ENCODE measurements at places on chromosomes 6 and 20.

- DNase-seq: no peak
Observed at GRCh38 chr20:36093025-36093803, 61.3 kb upstream of the EPB41L1 start.

GRCh38 chr20:40536808-40537207 is 152.2 kb downstream of the MAFB start:
- no peak for DNase-seq

DNA sequence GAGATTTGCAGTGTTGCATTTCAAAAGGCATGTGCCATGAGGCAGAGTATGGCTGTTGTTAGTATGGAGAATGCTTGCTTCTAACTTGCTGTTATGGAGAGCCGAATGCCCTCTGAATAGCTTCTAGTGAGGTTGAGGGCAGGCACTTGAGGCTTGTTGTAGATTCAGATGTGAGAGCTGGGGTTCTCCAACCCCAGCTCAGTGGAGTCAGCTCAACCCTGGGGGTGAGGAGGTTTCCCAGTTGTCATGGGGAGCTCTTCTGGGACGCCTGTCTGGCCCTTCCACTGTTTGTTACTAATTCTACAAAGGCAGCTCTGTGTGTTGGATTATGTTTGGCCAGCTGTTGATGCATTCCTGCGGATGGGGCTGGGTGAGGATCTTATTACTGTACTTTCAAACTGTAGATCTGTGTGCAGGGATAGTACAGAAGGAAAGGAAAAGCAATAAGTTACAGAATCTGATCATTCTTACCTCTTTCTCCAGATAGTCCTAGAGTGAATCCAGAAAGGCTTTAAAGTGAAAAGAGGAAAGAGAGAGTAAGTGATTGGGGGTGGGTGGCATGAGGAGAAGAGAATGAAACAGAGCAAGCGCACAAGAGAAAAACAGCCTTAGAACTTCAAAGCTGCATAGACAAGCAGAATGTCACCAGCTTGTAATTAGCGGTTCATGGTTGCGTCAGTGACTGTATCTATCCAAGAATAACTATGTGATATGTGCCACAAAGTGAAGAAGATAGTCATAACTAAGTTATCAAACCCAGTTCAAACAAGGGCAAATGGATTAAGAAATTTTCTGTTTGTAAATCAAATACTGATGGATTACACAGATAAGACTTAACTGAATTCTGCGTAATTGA is 148.7 kb downstream of the PRL start:
- no peak for DNase-seq

DNA sequence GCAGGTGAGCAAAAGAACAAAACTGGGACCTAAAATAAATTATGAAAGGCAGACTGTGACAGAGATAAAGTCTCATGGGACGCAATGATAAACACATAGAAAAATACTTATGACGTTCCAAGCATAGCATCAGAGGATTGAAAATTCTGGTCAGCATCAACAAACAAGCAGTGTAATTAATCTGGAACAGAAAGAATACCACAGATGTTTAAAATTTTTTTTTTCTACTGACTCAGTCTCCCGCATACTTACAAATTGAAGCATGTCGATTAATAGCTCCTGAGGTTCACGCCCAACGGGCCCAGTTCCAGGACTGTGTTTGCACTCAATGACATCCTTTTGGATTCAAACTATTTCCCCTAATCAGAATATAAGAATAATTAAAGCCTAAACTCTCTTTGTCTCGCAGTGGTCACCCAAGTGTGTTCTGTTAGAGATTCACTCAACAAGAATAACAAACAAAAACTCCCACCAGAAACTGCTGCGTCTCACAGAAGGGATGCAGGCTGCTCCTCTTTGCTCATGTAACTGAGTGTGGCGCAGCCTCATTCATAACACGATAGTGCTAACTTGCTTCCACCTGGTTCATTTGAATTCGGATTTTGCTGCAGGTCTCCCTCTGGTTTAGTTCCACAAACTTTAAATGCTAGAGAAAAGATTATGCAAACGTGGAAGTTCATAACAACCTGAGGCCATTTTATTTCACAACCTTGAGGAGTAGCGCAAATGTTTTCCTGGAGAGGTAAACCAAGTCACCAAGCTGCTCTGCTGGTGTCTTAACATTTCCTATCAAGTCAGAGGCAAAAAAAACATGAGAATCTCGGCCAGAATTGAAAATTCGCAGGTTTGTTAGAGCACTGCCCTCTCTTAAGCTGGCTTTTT is 69.0 kb upstream of the CITED2 start:
- no peak for DNase-seq

GRCh38 chr6:97701801-97702200 is 418.8 kb upstream of the MMS22L start:
- DNase-seq: no peak

DNA sequence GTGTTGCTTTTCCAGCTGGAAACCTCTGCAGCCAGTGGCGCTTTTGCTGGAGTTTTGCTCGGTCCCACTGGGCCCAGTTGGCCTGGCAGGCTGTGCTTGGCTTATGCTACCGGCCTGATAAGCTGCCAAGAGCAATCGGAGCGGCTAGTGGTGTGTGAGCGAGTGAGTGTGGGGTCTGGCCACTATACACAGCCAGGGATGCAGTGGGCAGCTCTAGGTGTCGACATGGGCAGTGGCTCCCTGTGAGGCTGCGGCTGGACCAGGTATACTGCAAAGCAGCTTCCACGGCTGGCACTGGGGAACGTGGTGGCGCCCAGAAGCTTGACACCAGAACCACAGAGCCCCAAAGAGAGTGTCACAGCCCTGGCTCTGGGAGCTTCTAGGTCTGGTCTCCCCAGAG is 996.5 kb downstream of the GRIK2 start:
- no peak for DNase-seq

GRCh38 chr20:34112600-34113101 is 608 bp upstream of the EIF2S2 start:
- no peak for DNase-seq

DNA sequence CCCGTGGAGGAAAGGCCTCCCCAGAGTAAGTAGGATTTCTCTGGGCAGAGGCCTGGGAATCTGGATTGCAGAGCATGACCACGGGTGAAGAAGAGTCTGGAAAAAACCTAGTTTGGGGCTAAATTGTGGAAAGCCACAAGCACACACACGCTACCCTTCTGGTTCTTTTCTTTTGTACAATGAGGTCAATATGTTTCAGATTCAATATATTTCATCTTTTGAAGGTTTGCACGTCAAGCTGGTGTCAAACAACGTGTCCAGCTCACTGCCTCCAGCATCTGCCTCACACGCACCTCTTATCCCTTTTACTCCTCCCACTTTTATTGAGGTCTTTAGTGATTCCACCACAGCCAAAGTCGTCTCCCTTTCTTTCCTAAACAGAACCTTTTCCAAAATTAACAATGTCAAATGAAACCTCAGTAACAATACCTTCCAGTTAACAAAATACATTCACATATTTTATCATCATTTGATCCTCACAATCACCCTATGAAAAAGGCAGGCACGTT is 773 bp upstream of the EPB41L2 start:
- no peak for DNase-seq

- DNase-seq: no peak
Observed at GRCh38 chr6:156972145-156972544, 195.0 kb downstream of the ARID1B start.

GRCh38 chr6:96153775-96154174 is 138.0 kb downstream of the FUT9 start:
- DNase-seq: no peak

GRCh38 chr6:37020381-37020780 is 14.9 kb downstream of the FGD2 start:
- DNase-seq: no peak

- DNase-seq: no peak
Observed at GRCh38 chr6:155710704-155711103, 255.1 kb upstream of the NOX3 start.

GRCh38 chr6:143675382-143675900 is 2.3 kb upstream of the PHACTR2 start:
- DNase-seq: no peak

GRCh38 chr6:168404560-168404959 is 36.4 kb upstream of the SMOC2 start:
- no peak for DNase-seq

DNA sequence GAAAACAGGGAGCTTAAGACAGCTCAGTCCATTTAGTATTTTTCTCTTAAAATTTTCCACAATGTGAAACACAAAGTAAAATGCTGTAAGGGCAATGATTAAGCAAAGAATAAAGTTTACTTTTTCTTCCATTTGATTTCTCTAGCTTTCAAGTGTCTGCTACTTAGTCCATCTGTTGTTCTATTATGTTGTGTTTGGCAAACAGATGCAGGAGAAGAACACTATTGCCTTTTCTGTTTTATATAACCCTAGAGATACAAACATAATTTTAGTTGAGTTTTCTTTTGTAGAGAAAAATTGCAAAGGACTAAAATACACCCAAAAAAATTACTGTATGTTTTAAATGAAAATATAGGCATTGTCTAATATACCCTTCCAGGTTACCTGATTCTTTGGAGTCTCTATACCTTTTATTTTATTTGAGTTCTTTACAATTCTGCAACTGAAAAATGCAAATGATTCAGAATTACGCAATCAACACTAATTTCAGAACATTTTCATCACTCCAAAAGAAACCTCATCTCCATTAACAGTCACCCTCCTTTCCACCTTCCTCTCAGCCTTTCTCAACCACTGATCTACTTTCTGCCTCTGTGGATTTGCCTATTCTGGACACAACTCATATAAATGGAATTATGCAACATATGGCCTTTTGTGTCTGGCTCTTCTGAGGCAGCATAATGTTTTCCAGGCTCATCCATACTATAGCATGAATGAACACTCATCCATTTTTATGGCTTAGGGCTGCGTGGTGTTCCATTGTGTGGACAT is 96.9 kb downstream of the MKKS start:
- no peak for DNase-seq

DNA sequence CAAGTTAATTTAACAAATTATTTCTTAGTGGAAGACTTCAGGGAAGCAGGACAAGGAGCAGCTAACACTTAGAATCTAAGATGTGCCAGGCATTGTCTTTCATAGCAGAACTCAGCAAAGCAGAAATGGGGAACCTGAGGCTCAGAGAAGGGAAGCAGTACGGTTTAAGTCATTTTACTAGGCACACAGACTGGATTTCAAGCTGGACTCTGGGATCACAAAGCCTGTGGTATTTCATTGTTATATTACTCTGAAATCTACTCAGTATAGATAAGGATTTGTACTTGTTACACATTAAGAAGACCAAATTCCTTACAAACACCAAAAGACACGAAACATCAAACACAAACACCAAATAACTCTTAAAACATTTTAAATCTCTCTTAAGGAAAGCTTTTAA is 199.6 kb downstream of the ISM1 start:
- DNase-seq: no peak

- no peak for DNase-seq
Observed at GRCh38 chr6:83707829-83708545, 914 bp downstream of the SNAP91 start.

DNA sequence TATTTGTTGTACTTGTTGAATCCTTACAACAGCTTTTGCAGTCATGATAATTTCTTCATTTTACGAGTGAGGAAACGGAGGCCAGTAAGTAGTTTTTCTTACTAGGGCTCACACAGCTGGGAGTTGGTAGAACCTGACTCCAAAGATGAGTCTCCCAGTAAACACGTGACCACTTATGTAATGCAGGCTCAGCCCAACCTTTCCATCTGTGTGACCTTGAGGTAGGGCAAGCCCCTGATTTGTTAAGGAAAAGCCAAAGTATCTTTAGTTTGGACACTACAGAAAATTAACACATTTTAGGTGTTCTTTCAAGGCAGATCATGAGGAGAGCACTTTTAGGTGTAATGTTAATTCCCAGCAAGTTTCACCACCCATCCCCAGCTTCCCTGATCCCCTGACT is 111.3 kb downstream of the LRRC1 start:
- no peak for DNase-seq

GRCh38 chr6:144285548-144285797 is 338 bp downstream of the UTRN start:
- no peak for DNase-seq

GRCh38 chr6:45698046-45698445 is 317.6 kb downstream of the CLIC5 start:
- no peak for DNase-seq

GRCh38 chr6:11264100-11264499 is 31.6 kb upstream of the NEDD9 start:
- DNase-seq: no peak

- no peak for DNase-seq
Observed at GRCh38 chr20:11838076-11838636, 79.5 kb upstream of the BTBD3 start.

DNA sequence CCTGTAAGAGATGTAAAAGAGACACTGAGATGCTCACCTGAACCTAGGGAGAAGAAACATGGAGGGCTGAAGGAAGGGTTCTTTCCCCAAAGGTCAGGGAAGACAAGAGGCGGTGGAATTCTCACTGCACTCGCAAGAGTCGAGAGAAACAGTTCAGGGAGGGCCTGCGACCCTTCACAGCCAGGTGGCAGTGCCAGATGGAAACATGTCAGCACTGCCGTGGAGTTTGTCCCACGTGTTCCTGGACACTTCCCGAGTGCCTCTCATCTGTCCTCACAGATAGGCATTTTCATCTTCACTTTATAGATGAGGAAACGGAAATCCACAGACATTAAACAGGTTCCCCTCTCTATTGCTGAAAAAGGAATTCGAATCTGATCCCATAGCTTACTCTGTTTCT is 70.4 kb upstream of the SYNJ2 start:
- DNase-seq: no peak

DNA sequence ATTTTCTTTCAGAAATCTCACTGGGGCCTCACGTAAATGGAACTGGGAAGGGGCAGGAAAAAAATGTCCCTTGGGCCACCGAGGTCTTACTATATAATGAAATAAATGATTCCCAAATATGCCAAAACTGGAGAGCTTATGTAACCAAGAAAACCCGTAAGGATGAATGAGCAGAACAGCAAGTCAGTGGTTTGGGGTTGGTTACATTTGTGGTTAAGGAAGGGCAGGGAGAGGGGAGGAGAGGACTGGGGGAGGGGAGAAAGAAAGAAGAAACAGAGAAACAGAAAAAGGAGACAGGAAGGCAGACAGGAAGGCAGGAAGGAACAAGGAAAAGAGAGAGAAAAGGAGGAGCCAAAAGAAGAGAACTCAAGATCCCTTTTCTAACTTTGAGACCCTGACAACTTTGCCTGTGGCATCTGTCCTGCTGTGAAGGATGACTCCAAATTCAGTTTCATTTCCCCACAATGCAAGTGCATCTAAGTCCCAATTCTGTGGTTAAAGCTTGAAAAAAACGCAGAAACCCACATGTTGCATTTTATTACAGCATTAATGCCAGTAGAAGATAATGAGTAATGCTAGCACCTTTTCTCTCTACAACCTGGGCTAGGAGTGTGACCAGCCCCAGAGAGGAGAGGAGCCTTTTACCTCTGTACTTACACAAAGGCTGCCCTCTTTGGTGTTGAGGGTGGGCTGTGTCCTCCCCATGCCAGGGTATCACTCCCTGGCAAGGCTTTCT is 10.8 kb upstream of the ARMC2 start:
- DNase-seq: no peak

- no peak for DNase-seq
Observed at GRCh38 chr6:159462431-159462830, 230.6 kb downstream of the SOD2 start.

- no peak for DNase-seq
Observed at GRCh38 chr20:199996-200395, 10.5 kb upstream of the DEFB128 start.

- no peak for DNase-seq
Observed at GRCh38 chr6:167668019-167668753, 158.5 kb upstream of the AFDN start.

GRCh38 chr6:225121-225721 is 67.1 kb upstream of the DUSP22 start:
- DNase-seq: peak; percentile 19

- no peak for DNase-seq
Observed at GRCh38 chr6:41498968-41499599, 47.1 kb upstream of the FOXP4 start.

Measured in stimulated activated CD8-positive, alpha-beta memory T cell treated with anti-CD3 and anti-CD28 coated beads, Interleukin-12 subunit alpha, Interleukin-12 subunit beta, amount 100 ng/mL, for 1 hour (primary cell).